ENCODE measurements at places on chromosomes 12 and 14. TPM values are rescaled to one million over a fixed set of nuclear protein-coding genes. Genes with fewer than 3 reads are reported as not detected.

The MUCL1 gene
- total RNA-seq = not detected

GRCh38 chr14:106442857-106443256 lies 916.5 kb downstream of the TMEM121 start:
- DNase-seq = no peak

DNA sequence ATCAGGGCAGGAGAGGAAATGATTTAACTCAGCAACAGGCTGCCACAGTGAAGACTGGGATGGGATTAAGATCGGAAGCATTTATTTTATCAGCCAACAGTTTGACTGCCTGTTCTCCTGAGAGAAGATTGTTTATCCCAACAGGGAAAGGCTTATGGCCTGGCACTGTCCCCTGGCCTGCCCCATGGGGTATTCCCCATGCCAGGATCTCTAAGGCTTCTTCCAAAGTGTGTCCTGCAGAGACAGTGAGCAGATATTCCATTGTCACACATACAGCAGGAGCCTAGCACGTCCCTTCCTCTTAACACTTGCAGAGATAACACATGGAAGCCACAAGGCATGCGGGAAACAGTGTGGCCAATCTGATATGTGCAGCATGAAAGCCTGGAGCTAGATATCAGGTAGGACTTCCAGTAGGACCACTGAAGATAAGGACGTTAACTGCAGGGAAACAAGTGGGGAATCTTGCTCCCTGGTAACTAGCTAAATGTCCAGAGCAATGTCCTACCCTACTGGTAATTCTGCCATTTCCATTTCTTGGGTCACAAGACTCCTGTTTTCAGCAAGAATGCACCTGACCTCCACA lies 48.2 kb downstream of the IQSEC3 start:
- no peak for DNase-seq

GRCh38 chr12:46136249-46136648 lies 132.6 kb downstream of the SLC38A1 start:
- DNase-seq = no peak

DNA sequence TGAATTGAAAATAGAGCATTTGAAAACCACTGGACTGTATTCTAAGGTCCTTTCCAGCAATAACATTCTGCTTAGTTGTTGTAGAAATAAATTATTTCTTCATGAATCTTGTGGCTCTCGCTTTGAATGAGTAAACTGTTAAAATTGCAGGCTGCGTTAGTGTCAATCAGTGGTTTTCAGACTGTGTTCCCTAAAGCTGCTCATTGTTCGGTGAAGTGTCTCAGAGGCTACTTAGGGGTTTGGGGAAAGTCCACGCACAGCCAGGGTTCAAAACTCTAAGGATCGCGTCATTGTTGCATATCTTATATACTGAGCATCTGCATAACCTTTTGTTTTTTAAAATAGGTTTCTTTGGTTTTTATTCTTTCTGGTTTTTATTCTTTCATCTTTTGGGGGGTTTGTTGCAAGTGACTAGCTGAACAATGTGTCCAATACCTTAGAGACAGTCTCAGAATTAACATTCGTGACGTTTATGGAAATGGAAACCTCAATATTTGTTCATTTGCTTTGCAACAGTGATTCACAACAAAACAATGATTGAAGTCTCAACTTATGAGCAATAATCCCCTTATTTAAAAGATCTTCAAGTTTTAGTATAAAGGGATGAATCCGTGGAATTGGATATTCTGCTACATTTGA lies 108.1 kb downstream of the TTLL5 start:
- DNase-seq = no peak

DNA sequence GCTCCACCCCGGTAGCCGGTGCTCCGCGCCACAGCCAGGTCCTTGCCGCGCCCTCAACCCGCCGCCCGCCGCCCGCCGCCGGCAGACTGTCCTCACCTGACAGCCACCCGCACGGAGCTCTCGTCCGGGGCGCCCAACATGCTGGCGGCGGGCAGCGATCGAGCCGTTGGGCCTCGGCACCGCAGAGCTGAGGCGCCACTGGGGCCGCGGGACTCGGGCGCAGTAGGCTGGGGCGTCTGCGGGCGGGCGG lies 164 bp downstream of the KIF21A start:
- DNase-seq = no peak

- DNase-seq = no peak
Measured at GRCh38 chr12:91896286-91897024, 249.2 kb downstream of the BTG1 start.

DNA sequence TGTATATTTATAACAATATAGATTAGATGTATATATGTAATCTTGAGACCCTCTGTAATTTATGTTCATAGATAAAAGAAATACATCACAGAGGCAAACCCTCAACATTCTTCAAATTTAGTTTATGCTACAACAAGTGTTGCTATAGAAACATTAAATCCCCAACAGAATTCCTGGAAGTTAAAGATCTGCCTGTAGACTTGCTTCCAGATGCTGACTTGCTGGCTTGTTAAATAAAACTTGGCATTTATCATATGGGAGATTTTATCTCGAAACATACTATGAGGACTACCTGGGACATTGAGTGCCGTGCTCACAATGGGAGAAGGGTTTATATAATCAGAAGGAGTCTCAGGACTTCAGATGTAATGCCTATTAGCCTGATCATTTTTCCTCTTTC lies 136.3 kb upstream of the PLXNC1 start:
- no peak for DNase-seq

The PAPOLA gene
- total RNA-seq = 207 TPM

DNA sequence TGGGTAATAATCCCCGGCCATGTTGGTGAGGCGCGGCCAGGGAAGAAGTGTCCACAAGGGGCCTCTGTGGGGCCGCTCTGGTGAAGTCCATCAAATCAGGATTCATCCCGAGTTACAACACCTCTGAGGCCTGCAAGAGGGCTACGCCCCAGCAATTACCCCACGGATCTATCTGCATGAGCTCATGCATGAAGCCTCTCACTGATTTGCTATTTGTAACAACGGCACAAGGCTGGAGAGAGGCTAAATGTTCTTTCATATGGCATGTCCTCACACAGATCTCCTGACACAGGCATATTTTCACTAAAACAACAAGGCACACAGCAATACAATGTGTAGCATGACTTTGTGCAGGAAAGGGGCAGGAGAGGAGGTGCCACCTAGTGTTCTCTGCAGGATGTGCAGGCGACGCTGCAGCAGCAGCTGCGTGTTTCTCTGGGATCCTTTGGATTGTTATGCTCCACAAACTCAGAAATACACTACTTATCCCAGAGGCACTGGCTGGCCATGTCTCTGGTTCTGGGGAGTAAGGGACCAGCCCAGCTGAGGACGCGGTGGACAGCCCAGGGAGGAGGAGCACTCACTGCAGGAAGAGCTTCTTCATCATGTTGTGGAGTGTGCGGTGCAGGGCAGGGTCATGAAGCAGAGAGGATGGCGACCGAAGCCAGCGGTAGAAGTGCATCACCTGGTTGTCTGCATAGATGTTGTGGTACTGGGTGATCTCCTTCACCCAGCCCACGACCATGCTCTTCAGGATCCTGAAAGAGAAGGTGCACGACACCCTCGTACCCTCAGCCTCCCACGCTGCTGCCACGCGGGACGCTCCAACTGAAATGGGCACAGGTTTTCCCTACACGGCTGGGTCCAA lies 20.2 kb downstream of the P2RX2 start:
- no peak for DNase-seq

The CPM gene
- total RNA-seq = 35.4 TPM

The LAG3 gene
- 2.3 TPM for total RNA-seq

DNA sequence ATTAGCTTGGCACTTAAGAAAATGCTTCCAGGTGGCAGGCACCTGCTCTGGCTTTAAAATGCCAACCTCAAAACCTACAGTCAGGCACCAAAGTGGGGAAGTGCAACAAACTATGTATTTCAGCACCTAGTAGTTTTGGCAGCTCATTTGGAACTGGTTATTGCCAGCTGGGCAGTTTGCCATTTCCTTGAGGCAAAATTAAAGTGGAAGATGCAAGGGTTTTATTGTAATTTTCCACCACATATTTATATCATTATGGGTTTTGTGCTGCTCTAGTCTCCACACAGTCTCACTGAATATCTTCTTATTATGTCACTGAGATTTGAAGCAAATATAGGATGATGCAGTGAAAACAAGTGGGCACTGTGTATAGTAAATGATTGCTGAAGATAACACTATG lies 117.0 kb downstream of the PRKD1 start:
- DNase-seq = no peak

DNA sequence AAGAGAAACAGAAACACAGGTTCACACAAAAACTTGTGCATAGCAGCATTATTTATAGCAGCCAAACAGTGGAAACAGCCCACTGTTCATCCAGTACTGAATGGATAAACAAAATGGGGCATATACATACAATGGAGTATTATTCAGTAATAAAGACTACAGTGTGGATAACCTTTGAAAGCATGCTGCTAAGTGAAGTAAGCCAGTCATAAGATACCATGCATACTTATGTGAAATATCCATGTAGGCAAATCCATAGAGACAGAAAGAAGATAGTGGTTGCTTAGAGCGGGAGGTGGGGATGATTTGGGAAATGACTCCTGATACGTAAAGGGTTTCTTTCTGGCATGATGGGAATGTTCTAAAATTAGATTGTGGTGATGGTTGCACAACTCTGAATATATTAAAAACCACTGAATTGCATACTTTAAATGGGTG lies 99.4 kb downstream of the CRADD start:
- DNase-seq = no peak

DNA sequence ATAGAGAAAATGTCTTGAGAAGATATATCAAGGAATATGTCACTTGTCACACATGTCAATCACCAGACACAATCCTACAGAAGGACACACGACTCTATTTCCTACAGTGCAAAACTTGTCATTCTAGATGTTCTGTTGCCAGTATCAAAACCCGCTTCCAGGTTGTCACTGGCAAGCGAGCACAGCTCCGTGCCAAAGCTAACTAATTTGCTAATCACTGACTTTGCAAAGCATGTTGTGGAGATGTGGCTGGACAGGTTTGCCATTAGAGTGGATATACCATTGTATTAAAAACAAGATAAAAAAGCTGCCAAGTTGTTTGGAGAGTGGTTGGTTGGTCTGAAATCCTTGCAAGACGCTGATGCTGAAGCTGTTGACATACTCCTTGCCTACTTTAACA lies 7.9 kb upstream of the SGPP1 start:
- no peak for DNase-seq

GRCh38 chr12:117674313-117674712 lies 294.5 kb downstream of the KSR2 start:
- DNase-seq = no peak

DNA sequence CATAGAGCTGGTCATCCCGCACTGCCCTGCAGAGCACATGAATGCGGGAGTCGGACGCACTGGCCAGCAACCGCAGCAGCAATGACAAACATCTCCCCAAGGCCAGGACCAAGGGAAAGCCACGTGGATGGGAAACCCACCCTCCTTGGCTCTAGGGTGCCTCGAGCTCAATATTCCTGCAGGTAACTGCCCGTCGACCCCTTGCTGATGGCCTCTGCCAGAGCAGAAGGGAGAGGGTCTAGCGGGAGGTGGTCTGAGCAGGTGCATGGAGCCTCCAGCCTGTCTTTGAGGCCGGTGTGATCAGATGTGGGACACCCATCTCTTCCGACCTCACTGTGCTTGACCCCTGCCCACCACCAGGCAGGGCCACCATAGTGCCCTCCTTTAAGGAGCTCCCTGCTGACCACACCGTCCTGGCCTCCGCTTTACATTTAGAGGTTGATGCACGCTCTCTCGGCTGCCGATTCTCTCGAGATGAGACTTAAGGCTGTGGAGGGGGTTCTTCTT lies 89.7 kb downstream of the PIWIL1 start:
- DNase-seq = peak; percentile 12

The DPPA3 gene
- total RNA-seq = not detected

The GLTP gene
- 106 TPM for total RNA-seq

- DNase-seq = no peak
Measured at GRCh38 chr12:6745741-6746525, 7.0 kb downstream of the MLF2 start.

DNA sequence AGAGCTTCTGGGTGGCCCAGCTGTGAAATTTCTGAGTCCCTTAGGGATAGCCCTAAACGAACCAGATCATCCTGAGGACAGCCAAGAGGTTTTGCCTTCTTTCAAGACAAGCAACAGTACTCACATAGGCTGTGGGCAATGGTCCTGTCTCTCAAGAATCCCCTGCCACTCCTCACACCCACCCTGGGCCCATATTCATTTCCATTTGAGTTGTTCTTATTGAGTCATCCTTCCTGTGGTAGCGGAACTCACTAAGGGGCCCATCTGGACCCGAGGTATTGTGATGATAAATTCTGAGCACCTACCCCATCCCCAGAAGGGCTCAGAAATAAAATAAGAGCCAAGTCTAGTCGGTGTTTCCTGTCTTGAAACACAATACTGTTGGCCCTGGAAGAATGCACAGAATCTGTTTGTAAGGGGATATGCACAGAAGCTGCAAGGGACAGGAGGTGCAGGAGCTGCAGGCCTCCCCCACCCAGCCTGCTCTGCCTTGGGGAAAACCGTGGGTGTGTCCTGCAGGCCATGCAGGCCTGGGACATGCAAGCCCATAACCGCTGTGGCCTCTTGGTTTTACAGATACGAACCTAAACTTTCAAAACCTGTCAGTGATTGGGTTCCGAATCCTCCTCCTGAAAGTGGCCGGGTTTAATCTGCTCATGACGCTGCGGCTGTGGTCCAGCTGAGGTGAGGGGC lies 38.9 kb downstream of the DAD1 start:
- no peak for DNase-seq

DNA sequence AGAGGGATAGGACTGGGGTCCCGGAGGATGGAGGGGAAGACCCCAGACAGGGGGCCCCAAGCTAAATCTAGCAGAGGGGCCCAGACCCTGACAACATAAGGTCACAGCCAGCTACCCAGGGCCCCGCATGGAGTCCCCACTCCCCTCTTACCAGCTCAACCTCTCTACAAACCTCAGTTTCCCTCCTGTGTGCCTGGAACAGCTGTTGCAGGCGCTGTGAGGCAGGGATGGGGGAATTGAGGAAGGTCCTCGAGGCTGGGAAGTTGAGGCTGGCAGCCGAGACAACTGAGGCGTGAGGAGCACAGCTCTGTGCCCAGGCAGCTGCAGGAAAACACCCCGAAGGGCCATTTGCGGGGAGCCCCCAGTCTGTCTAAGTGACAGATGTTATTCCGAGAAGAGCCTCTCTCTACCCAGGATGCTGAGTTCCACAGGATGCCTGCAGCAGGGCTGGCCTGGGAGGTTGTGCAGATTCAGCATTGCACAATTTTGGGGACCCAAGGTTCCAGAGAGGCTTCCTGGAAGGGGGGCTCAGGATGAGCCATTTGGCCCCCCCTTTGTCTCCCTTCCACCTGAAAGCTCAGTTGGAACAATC lies 42.7 kb upstream of the NCOR2 start:
- DNase-seq = no peak

- peak; percentile 51 for DNase-seq
Measured at GRCh38 chr12:1629338-1630132, 504 bp downstream of the WNT5B start.

The GARIN6 gene
- not detected for total RNA-seq

The ST8SIA1 gene
- total RNA-seq = 9.4 TPM

DNA sequence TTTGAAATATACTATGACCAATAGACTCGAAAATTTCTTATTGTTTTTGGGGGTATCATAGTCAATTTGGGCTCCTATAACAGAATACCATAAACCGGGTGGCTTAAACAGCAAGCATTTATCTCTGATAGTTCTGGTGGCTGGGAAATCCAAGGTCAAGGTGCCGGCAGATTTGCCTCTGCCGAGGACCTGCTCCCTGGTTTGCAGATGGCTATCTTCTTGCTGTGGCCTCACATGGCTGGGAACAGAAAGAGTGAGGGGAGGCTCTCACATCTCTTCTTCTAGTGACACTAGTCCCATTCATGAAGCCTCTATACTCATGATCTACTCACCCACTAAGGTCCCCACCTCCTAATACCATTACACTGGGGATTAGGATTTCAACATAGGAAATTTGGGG lies 70.7 kb downstream of the BORCS5 start:
- DNase-seq = no peak

- no peak for DNase-seq
Measured at GRCh38 chr14:70047598-70048312, 141.0 kb downstream of the SLC8A3 start.

Data from ureter (tissue), 1 donor.